ENCODE measurements at places on chromosomes 3 and 15.
A peak's percentile ranks its signal among the peaks of the same experiment; 100 is the strongest.

GRCh38 chr3:183114384-183115178 lies 15.3 kb upstream of the MCCC1 start:
- DNase-seq = no peak

- no peak for DNase-seq
These were observed 4.3 kb downstream of the BTBD1 start for GRCh38 chr15:83062768-83063180.

GRCh38 chr3:149812165-149812605 lies 830 bp upstream of the RNF13 start:
- DNase-seq = no peak

GRCh38 chr3:145578471-145578870 lies 582.5 kb downstream of the PLOD2 start:
- no peak for DNase-seq

GRCh38 chr3:132626955-132627354 lies 29.9 kb downstream of the ACKR4 start:
- no peak for DNase-seq

- no peak for DNase-seq
These were observed 52.8 kb downstream of the NOX5 start for GRCh38 chr15:69067296-69067695.

DNA sequence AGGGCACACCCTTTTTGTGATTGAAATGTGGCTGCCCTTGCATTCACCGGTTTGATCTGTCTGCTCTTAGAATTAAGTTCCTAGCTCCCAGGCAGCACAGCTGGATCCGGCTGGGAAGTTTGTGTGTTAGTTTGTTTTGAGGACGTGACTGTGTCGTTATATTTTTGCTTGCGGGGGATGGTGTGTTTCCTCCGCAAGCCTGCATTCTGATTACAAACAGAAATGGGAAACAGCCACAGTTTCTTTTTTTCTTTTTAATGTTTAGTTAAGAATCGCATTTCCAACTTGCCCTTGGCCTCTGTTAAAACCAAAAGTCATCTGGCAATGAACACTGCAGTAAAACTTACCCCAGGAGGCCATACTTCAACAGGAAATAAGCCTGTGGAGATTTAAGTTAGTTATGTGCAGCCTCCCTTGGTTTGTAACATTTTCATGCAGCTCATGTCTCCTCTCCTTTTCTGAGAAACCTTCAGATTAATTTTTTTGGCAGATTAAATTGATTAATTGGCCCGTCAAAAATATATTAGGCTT lies 888 bp downstream of the TMOD3 start:
- DNase-seq = no peak

DNA sequence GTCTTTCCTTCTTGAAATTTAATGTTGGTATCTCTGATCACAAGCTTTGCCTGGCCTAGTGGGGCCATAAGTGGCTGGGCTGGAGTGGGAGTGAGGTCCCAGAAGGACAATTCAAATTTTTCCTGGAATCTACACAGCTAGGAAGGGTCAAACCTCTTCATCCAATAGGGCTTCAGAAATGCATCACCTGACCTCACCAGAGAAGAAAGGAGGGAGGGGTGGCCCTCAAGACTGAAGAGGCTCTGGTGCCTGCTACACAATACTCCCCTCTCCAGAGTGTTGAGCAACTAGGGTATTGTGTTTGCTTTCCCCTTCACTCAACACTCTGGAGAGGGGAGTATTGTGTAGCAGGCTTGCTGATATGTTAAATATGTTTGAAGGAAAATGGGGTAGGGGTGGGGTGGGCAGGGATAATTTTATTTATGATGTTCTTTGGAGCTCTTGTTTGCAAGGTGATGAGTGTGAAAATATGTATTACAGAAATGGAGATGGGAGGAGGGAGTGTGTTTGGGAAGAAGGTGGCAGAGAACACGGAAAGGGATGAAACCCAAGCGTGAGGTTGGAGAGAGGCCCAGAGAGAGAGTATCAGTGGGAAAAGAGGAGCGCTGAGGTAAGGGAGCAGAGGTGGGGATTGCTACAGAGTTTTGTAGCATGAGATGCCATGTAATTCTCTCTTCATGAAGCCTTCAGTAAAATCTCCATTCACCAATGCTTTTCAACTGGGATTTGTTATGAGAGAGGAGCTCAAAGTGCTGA lies 5.7 kb upstream of the KLHL24 start:
- no peak for DNase-seq

GRCh38 chr15:49044766-49045606 lies 1.3 kb downstream of the SECISBP2L start:
- no peak for DNase-seq

DNA sequence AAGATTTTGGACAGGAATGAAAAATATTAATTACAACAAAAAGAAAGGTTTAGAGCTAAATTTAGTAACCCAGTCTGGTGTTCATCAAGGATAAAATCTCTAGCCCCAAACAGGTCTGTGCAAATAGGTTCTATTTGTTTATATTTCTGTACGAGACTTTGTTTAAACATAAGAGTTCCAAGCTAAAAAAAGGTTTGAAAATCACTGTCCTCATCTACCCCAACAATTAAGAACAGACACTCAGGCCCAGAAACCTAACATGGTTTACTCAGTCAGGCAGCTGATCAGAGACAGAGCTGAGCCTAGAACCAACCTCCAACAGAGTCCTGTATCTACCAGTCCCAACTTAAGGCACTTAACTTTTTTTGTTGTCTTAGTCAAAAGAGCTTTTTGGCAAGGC lies 49.3 kb downstream of the SNX4 start:
- DNase-seq = no peak

GRCh38 chr3:168080022-168080421 lies 15.7 kb downstream of the GOLIM4 start:
- DNase-seq = no peak

GRCh38 chr15:47542312-47542989 lies 174.9 kb upstream of the SEMA6D start:
- DNase-seq = no peak

DNA sequence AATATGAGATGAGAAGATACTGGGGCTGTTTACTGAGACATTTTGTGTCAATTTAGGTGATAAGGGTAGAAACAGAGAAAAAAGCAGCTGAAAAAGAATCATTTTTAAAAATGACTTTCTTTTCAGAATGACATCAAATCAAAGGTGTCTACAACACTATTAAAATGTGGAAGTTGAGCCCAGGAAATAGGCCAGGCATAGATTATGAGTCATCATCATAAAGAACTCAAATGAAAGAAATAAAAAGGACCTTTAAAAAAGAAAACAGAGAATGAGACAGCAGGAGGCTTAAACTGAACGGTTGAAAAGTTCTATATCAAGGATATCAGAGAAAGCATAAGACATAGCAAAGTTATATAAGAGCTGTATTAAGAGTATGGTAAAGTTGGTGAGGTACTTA lies 442.5 kb downstream of the CNTN6 start:
- no peak for DNase-seq

- no peak for DNase-seq
These were observed 8.5 kb upstream of the CHD2 start for GRCh38 chr15:92891533-92892200.

DNA sequence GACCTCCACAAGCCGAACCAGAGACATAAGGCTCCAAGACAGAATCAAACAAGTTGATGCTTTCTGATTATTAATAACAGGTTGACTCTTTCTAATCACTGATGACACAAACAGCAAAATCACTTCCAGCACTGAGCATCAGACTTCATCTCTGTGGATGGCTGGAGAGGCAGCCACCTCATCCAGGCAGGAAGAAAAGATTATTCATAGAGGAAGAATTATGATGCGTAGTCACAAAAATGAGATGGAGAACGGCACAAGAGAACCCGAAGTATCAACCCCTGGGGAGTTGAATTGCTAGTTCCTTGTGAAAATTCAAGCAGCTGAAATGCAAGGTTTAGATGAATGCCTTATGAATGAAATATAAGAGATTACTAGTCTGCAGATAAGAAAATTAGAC lies 49.9 kb upstream of the LMCD1 start:
- DNase-seq = no peak

DNA sequence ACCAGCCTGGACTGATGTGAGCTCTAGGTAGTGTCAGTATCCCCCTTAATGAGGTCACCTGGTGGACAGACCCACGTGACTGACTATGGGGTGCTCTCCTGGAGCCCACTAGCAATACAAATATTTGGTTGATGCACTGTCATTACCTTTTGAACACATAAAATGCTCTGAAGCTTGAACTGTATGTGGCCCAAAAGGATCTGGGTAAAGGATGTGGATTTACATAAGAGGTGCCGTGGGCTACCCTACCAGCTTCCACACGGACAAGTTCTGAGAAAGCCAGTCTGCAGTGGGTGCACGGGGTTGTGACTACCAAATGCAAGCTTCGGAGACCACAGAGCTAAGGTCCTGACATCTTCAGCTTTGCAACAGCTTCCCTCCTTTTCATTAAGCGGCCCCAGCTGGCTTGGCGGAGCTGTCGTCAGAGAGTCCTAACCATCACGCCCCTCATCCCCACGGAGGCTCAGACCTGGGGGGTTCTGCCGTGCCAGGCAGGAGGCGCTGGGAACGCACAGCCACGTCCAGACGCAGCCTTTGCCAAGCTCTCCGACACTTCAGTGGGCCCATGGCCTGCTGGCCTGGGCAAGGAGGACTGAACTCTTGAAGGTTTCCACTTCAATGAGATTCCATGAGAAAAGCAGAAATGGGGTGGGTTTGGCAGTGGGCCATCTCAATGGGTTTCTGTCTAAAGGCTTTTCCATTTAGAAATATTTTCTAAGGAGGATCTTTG lies 228.3 kb downstream of the ADAMTS17 start:
- peak; percentile 61 for DNase-seq

- no peak for DNase-seq
These were observed 52.4 kb downstream of the PSMD6 start for GRCh38 chr3:63970631-63971475.

DNA sequence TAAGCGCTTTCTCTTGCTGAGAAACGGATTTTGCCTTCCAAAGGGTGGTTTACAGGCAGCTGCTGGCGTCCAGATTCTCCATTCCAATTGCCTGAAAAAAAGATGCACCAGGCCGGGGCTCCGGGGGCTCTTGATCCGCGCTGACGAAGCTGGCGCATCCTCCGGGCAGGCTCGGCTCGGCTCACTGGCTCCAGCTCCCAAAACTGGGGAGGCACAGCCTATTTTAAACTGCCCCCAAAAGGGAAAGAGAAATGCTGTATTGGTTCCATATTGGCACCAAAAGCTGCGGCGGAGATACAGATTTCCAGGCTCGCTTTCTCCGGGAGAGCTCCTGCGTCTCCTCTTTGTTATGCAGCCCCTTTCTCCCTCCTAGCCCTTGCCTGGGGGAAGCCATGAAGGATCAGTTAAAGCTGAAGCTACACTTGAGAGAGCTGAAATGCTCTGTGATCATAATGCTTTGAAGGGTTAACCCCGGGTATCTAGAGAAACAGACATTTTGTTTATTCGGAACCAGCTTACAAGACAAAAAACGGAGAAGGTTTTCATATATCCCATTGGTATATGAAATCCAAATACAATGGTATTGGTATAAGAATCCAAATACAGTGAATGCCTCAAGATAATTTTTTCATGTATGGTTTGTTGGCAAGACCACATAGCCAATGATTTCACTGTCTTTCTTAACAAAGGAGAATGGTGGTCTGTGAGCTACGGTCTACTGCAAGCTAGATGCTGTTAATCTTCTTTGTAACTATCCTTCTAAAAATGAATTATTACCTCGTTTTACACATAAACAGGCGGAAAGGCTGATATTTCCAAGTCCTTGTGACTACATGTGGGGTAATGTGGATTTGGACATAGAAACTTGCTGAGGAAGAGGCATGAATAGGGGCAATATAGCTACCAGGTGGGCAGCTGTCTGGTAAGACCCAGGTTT lies 693 bp downstream of the CD200 start:
- DNase-seq = peak; percentile 54

GRCh38 chr15:98954411-98954810 lies 53.2 kb downstream of the PGPEP1L start:
- peak; percentile 92 for DNase-seq

Data from aorta (tissue), 5 donors.